ENCODE measurements at places on chromosomes 7 and 10. TPM values are rescaled to one million over a fixed set of nuclear protein-coding genes. Genes with fewer than 3 reads are reported as not detected.

The FBXO24 gene
- polyA plus RNA-seq = 1.6 TPM

The CYP2C18 gene
- 17.2 TPM for polyA plus RNA-seq

The LRGUK gene
- not detected for polyA plus RNA-seq

GRCh38 chr10:133143200-133143533, 16.9 kb upstream of the KNDC1 start:
- H3K4me3 ChIP-seq = no peak overlapping the region
- peaks cover 5% of the 10 kb centered on the region for H3K4me1 ChIP-seq
- peak overlapping the region; percentile 67 for H3K27ac ChIP-seq
- H3K36me3 ChIP-seq = no peaks in the 10 kb centered on the region

The SYT15B gene
- 0.69 TPM for polyA plus RNA-seq

The COMTD1 gene
- polyA plus RNA-seq = 46.4 TPM

DNA sequence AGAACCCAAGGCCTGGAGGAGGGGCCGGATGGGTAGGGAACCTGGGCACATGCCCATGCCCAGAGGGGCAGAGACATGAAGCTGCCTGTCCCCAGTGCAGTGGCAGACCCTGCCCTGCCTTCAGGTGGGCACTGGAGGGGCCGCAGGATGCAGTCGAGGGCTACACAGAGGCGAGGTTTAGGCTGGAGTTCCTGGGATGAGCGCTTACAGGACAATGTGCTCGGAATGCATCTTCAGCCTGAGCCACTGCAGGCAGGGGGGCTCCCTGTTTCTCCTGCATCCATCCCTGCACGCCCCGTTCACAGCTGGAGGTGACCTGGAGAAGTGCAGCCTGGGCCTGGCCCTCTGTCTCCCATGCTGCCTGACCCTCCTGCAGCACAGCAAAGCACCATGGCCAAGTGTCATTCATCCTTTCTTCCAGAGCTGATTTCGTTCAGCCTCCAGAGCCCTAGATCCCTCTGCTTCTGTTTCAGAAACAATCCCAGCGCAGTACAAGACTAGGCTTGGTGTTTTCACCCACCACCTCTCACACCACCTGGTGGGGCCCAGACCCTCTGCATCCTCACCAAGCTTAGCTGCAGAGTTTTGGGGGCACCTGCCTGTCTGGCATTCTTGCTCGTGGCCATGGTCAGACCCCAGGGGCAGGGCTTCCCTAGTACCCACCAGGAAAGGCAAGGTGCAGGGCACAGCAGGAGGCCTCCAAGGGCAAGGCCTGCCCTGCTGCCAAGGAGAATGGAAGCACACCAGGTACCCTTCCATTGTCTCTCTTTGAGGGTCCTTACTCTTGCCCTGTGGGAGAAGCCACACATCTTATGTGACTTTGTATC, 311.9 kb downstream of the TCERG1L start:
- no peaks in the 10 kb centered on the region for H3K36me3 ChIP-seq
- H3K27ac ChIP-seq = no peak overlapping the region
- no peaks in the 10 kb centered on the region for H3K4me1 ChIP-seq
- H3K4me3 ChIP-seq = no peak overlapping the region
- DNase-seq = no peak

DNA sequence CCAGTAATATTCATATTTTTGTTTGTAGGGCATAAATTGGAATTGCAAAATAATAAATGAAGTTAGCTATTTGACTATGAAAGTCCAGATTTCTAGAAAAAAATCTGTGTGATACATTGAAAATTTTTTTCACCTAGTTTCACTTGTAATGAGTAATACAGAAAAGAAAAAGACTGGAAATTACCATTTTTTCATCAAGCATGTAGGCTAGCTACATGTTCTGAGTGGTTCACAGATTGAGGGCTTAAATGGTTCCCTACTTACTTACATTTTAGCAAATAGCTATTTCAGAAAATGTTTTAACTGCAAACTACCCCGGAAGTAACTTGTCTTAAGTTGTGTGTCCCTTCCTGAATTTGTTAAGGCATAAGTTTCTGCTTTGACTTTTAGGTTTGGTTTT, 396.0 kb downstream of the PHF14 start:
- no peak for DNase-seq
- no peak overlapping the region for H3K4me3 ChIP-seq
- H3K36me3 ChIP-seq = no peaks in the 10 kb centered on the region
- no peaks in the 10 kb centered on the region for H3K27me3 ChIP-seq
- no peaks in the 10 kb centered on the region for H3K4me1 ChIP-seq

DNA sequence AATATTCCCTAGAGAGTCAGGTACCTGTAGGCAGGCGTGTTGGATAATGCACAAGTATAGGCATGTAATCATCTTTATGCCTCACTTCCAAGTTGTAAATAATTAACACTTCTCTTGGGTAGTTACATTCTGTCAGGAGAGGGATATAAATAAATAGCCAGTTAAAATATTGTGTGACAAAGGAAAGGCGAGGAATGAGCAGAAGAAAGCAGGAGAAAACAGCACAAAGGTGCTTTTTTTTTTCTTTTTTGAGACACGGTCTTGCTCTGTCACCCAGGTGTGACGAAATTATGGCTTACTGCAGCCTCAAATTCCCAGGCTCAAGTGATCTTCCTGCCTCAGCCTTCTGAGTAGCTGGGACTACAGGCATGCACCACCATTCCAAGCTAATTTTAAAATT, 99.2 kb upstream of the LYZL2 start:
- H3K27ac ChIP-seq = no peak overlapping the region
- no peaks in the 10 kb centered on the region for H3K4me1 ChIP-seq
- H3K27me3 ChIP-seq = no peaks in the 10 kb centered on the region
- no peak for DNase-seq
- no peaks in the 10 kb centered on the region for H3K36me3 ChIP-seq

The CAMK2B gene
- polyA plus RNA-seq = 1.7 TPM

DNA sequence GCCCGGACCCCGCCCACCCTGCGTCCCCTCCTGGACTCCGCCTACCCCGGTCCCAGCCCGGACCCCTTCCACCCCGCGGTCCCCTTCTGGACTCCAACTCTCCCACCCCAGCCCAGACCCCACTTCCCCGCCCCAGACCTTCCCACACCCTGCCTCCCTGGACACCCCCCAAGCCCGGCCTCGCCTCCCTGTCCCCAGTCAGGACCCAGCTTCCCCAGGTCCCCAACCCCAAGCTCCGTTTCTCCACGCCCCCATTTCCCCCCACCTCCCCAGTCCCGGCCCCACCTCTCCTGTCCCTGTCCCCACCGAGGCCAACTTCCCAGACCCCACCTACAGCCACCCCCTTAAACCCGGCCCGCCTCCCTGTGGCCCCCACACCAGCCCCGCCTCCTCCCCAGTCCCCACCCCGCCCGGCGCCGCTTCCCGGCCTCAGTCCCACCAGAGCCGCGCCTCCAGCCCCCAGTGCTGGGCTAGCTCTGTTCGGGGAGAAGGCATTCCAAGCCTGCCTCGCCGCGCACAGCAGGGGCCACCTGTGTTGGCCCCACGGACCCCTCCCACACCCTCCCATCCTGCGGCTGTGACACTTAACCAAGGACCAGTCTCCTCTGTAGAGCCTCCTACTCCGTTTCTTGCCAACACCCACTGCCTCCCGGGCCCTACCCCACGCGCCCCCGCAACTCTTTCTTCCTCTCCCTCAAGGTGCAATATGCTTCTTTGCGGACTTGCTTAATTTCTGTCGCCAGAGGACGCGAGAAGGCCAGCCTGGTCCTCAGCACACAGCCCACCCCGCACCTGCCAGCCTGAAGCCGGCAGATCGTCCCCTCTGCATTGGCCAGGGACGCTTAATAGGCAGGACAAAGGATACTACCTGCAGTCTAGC, 736 bp upstream of the ITIH5 start:
- H3K4me3 ChIP-seq = no peak overlapping the region
- H3K27me3 ChIP-seq = peaks cover 44% of the 10 kb centered on the region
- H3K27ac ChIP-seq = no peak overlapping the region
- H3K36me3 ChIP-seq = no peaks in the 10 kb centered on the region
- H3K4me1 ChIP-seq = peaks cover 8% of the 10 kb centered on the region

DNA sequence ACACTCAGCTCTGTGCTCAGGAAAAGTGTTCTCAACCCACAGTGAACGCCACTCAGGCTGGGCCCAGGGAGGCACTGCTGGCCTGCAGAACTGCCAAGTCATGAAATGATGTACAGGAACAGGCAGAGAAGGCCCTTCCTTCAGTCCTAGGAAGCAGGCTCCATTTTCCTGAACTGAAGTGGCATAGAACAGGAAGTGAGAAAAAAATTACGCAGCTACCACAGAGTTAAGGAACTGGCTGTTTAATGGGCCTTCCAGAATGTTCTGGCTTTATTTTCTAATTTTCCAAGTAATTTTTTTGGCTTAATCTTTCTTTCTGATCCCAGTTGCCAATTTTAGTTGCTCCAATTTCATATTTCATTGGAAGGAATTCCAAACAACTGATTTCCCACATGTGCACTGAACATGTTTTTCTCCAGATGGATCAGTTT, 39.3 kb downstream of the LRRC18 start:
- H3K36me3 ChIP-seq = no peaks in the 10 kb centered on the region
- peaks cover 8% of the 10 kb centered on the region for H3K4me1 ChIP-seq
- no peak overlapping the region for H3K4me3 ChIP-seq
- no peak for DNase-seq
- H3K27me3 ChIP-seq = no peaks in the 10 kb centered on the region

The PAPSS2 gene
- polyA plus RNA-seq = 38.3 TPM

The TACC2 gene
- polyA plus RNA-seq = 35.7 TPM

- H3K36me3 ChIP-seq = no peaks in the 10 kb centered on the region
- no peaks in the 10 kb centered on the region for H3K27me3 ChIP-seq
- H3K4me3 ChIP-seq = no peak overlapping the region
Observed at GRCh38 chr10:6232225-6232807, 29.6 kb downstream of the PFKFB3 start.

The SLC13A4 gene
- not detected for polyA plus RNA-seq

DNA sequence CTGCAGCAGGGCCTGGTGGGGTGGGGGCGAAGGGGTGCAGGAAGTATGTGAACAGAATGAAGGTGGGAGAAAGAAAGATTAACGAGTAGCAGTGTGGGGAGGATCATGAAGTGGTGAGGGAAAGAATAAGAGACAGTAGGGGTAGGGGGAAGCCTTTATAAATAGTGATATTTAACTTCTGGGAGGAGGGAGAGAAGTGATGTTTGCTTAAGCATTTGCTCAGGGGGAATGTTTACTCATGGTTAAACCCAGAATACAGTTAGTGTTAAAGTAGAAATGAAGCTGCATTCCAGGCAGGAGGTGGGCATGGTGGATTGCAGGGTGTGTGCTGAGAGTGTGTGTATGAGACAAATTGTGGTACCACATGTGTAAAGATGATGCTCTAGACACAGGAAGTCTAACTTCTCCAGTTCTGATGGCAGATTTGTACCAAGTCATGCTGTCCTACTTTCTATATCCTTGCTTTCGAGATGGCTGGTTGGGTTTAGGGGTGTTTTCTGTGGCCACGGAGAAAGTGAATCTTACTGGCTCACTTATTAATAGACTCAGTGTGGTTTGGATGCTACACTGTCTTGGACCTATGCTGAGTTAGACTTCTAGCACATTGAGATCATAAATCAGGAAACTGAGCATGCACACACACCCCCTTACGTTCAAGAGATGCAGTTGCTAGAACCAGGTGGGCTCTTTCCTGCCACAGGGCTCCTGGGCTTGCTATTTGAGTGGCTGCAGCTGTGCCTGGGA, 10.6 kb upstream of the DNMBP start:
- no peak overlapping the region for H3K4me3 ChIP-seq
- no peaks in the 10 kb centered on the region for H3K36me3 ChIP-seq
- DNase-seq = no peak
- H3K4me1 ChIP-seq = peaks cover 11% of the 10 kb centered on the region

- H3K4me1 ChIP-seq = no peaks in the 10 kb centered on the region
- H3K36me3 ChIP-seq = no peaks in the 10 kb centered on the region
- DNase-seq = no peak
- no peak overlapping the region for H3K4me3 ChIP-seq
- no peaks in the 10 kb centered on the region for H3K27me3 ChIP-seq
- H3K27ac ChIP-seq = no peak overlapping the region
Observed at GRCh38 chr7:3063016-3063753, 19.5 kb upstream of the CARD11 start.

DNA sequence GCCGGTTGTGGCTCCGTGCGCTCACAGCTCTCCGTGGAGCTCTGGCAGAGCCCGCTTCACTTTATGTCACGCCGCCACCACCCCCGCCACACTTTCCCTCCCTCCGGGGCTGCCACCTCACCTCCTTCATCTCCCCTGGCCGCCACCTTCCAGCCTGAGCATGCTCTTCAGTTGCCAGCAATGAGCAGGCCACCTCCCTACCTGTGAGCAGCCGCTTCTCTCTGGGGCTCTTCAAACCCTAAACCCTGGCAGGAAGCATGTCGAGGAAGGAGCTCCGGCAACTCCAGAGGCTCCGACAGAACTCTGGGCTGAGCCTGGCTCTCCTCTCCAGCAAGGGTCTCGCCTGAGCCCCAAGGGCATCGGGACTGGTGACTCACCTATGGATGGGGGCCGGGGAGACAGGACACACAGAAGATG, 36.7 kb downstream of the GBX1 start:
- DNase-seq = no peak
- H3K27me3 ChIP-seq = no peaks in the 10 kb centered on the region
- peaks cover under 1% of the 10 kb centered on the region for H3K4me1 ChIP-seq
- H3K36me3 ChIP-seq = no peaks in the 10 kb centered on the region

The CALHM1 gene
- not detected for polyA plus RNA-seq

DNA sequence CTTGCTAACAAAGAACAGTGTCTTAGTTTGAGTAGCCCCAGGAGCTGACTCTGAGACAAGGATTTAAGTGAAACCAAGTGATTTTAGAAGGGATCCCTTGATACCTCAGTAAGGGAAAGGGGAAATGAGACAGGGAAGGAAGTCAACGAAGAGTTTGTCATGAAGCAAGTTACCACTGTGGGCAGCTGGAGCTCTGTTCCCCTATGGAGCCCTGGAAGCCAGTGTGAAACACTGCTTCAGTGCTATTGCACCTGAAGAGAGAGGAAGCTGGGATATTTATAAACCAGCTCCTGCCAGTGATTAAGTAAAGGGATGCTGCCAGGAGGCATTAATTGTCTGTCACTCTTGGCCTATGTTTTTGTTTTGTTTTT, 58.9 kb upstream of the WAPL start:
- H3K36me3 ChIP-seq = no peaks in the 10 kb centered on the region
- no peak overlapping the region for H3K4me3 ChIP-seq
- H3K27ac ChIP-seq = no peak overlapping the region
- DNase-seq = no peak

- peaks cover 20% of the 10 kb centered on the region for H3K4me1 ChIP-seq
- H3K27ac ChIP-seq = peak overlapping the region; percentile 81
Observed at GRCh38 chr10:100006243-100006886, 3.4 kb downstream of the DNMBP start.

DNA sequence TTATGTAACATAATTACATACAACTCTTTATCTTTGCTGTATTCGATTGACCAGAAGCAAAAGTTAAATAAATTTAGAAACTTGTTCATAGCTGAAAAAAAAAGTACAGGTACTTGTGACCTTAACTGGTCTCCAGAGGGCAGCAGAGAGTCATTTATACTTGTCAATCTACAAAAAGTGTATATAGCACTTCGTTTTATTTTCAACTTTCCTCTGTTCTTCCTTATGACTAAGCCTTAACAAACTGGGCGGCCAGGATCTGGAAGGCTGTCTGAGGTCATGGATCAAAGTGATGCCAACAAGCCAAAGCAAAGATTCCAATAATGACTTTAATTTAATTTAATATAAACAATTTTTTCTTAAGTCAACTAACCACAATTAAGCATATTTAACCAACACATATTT, 29.8 kb downstream of the C10orf67 start:
- no peaks in the 10 kb centered on the region for H3K36me3 ChIP-seq
- no peaks in the 10 kb centered on the region for H3K4me1 ChIP-seq
- H3K4me3 ChIP-seq = no peak overlapping the region
- no peak overlapping the region for H3K27ac ChIP-seq
- DNase-seq = peak; percentile 91
- peaks cover 4% of the 10 kb centered on the region for H3K27me3 ChIP-seq

Measured in hepatocyte (in vitro differentiated cells).